ENCODE measurements at places on chromosomes 2 and 18. TPM values are rescaled to one million over a fixed set of nuclear protein-coding genes. Genes with fewer than 3 reads are reported as not detected.

The ABCA12 gene
- 0.17 TPM for total RNA-seq

The STPG4 gene
- total RNA-seq = 0.12 TPM

The TSPYL6 gene
- not detected for total RNA-seq

The FBXO41 gene
- 5.0 TPM for total RNA-seq

The KCNG2 gene
- not detected for total RNA-seq

Measured in A549 treated with CpdA at 1 μM for 4 hours (cell line).